Kidney (tissue), 22 donors: ENCODE measurements at places on chromosomes 5 and 9. TPM values are rescaled to one million over a fixed set of nuclear protein-coding genes. Genes with fewer than 3 reads are reported as not detected.

TAF11L5 gene
- not detected for total RNA-seq

GRCh38 chr5:169667896-169668674, 31.0 kb downstream of the DOCK2 start:
- peak; percentile 10 for DNase-seq
- no peaks in the 10 kb centered on the region for H3K27me3 ChIP-seq
- H3K4me1 ChIP-seq = no peaks in the 10 kb centered on the region
- no peak overlapping the region for H3K4me3 ChIP-seq
- no peak overlapping the region for H3K27ac ChIP-seq

GRCh38 chr9:94665613-94666012, 26.3 kb upstream of the FBP1 start:
- no peak for DNase-seq
- no peaks in the 10 kb centered on the region for H3K27me3 ChIP-seq
- H3K27ac ChIP-seq = peak overlapping the region; percentile 73
- no peaks in the 10 kb centered on the region for H3K36me3 ChIP-seq
- H3K4me1 ChIP-seq = no peaks in the 10 kb centered on the region

DNA sequence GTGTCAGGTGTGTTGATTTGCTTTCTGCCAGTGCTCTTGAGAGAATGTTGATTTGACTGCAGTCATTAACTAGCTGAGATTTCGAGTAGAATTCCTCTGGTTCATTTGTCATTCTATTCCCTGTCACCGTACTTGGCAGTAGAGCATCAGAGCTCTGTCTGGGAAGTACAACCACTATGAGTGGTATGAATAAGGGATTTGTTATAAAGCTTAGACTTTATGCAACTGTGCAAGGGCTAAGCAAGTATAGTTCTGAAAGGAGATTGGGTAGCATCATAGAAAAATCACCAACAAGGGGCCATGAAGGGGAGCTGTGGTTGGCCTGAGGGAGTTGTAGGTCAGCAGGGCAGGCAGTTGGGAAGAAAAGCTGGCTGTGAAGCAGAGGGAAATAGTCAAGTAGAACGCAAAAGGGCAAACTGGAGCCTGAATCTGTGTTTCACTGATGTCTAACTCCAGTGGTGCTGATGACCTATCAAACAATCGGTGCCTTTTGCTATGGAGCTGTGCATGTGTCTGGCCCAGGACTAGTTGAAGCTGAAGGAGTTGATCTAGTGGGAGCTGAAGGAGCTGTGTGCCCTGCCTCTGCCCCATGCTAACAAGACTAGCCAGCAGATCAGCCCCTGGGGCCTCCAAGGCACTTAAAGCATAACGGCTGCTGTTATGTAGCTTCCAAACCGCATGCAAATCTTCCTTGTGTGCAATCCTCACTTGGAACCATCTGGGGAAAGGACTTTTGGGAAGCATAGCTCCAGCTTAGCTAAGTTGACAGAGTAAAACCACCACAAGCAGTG, 110.0 kb downstream of the SLC28A3 start:
- no peaks in the 10 kb centered on the region for H3K36me3 ChIP-seq
- H3K4me1 ChIP-seq = no peaks in the 10 kb centered on the region
- no peaks in the 10 kb centered on the region for H3K27me3 ChIP-seq

DNA sequence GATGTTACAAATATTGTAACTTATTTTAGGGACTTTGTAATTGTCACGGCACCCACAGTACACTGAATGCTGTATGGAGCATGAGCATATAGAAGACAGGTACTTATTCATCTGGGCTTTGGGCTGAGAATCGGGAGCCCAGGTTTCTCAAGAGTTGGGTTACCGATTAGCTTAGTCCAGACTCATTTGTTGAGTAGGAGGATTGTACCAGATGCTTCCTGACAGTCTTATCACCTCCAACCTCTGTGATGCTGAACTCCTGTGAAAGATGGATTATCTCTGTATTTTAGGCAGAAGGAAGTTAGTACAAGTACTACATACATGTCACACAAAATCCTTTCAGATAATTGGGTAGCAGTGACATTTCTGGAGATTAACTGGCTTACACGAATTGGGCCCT, 79.2 kb downstream of the SV2C start:
- H3K4me3 ChIP-seq = no peak overlapping the region
- no peaks in the 10 kb centered on the region for H3K4me1 ChIP-seq
- DNase-seq = no peak
- no peaks in the 10 kb centered on the region for H3K36me3 ChIP-seq
- no peak overlapping the region for H3K27ac ChIP-seq

DIPK1B gene
- 7.5 TPM for total RNA-seq

DNA sequence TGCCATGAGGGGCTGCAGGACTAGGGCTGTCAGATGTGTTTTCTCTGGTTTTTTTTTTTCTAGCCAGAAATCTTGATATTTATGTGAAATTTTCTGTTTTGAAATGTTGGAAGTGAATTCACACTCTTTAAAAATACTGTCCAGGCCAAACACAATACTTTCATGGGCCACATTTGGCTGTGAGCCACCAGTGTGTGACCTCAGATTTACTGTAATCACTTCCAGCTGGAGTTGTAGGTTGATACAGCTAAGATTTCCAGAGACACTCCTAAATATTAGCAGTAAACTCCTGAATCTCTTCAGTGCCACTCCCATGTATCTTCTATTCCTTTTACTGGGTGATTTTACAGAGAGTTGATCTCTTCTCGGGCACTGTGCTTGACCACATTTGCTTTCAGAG, 92.2 kb upstream of the CKMT2 start:
- no peak overlapping the region for H3K4me3 ChIP-seq
- H3K27me3 ChIP-seq = no peaks in the 10 kb centered on the region
- H3K4me1 ChIP-seq = no peaks in the 10 kb centered on the region

DNA sequence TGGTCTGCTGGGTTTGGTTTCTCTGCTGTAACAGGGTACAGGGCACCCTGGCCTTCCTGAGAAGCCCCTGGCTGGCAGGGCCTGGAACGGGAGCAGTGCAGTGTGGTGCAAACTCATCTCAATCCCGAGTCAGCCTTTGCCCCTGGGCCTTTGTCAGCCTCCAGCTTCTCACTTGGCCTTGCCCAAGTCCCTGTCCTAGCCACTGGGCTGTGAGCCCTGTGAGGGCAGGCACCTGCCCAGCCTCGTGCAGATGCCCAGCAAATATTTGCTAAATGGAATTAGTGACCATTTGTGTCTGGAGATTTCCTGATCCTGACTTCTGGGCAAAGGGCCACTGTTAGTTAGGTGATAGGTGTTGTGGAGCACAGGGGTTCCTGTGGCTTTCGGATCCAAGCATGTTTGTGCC, 13.0 kb downstream of the RGS3 start:
- no peaks in the 10 kb centered on the region for H3K27me3 ChIP-seq
- H3K36me3 ChIP-seq = no peaks in the 10 kb centered on the region
- DNase-seq = no peak
- no peaks in the 10 kb centered on the region for H3K4me1 ChIP-seq
